ENCODE measurements at places on chromosomes 2 and 18. TPM values are rescaled to one million over a fixed set of nuclear protein-coding genes. Genes with fewer than 3 reads are reported as not detected.

- no peak for DNase-seq
Observed at GRCh38 chr18:63559567-63560491, 17.7 kb downstream of the SERPINB12 start.

DNA sequence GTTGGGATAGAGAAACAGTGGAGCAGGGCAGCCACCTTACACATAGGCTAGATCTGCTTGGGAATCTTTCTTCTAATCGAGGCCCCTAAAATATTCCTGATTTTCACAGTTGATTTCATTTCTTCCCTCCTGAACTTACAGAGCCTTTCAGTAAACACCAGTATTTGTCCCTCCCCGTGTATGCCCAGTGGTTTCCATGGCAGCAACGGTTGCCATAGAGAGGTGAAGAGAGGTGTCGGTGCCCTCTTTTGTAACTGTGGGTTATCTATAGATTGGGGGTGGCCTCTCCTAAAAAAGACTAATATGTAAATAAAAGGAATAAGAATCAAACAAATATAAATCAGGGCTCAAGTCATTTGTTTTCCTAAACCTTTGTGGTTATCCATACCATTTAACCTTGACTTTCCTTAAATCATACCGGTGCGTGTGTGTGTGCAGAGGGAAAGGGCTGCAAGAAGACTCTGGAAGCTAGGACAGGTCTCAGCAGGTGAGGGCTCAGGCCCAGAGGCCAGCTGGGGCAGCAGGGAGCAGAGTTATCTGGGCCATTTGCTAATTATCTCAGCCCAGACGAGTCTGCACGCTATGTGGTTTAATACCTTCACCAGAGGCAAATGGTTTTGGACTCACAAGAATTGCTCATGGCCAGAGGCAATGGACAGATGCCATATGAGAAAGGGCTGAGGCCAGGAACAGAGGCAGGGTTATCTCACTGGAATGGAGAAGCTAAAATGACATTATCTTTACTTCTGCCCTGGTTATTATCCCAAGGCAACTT lies 35.5 kb downstream of the LIPG start:
- no peak for DNase-seq

GRCh38 chr2:160429248-160430000 lies 64.2 kb downstream of the RBMS1 start:
- DNase-seq = no peak

DNA sequence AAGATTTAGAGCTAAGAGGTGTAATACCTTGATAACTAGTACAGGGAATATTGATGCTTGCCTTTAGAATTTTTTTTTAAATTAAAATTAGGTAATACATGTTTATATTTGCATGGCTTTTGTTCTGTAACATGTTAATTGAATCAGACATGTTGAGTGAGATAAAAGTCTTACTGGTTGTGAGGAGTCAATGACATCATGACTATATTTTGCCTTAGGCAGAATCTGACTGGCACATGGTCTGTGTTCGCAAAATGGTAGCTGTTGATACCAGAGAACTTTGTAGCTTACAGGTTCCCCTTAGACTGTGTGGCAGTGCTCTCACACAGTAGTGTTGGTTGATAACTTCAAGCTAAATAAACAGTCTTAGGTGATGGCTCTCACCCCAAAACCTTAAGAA lies 199.7 kb downstream of the PTPRM start:
- DNase-seq = no peak

DNA sequence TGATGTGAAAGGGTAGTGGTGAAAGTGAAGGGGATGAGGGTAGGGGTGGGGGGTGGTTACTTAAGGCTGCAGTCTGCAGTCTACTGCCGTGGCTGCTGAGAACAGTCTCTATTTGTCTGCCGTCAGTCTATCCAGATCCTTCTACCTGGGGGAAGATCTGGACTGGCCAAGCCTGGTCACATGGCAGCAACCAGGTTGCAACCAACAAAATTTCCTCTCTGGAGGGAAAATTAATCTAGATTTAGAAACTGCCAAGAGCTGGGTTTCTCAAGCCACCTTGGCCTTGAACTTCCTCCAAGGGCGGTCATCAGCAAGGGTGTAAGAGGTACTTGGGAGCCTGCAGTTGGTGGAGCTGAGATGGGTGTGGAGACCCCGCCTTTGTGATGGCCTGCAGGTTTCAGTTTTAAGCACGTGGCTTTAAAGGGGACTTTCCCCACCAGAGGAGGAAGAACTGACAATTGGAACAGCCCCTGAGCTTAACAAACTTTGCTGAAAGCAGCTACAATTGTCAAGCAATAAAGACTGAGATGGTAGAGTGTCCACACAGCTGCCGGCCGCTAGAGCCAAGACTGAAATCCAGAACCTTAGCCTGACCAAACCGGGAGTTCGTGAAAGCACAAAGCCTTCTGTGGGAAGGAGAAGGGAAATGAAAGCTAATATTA lies 31.4 kb upstream of the KCMF1 start:
- DNase-seq = no peak

DNA sequence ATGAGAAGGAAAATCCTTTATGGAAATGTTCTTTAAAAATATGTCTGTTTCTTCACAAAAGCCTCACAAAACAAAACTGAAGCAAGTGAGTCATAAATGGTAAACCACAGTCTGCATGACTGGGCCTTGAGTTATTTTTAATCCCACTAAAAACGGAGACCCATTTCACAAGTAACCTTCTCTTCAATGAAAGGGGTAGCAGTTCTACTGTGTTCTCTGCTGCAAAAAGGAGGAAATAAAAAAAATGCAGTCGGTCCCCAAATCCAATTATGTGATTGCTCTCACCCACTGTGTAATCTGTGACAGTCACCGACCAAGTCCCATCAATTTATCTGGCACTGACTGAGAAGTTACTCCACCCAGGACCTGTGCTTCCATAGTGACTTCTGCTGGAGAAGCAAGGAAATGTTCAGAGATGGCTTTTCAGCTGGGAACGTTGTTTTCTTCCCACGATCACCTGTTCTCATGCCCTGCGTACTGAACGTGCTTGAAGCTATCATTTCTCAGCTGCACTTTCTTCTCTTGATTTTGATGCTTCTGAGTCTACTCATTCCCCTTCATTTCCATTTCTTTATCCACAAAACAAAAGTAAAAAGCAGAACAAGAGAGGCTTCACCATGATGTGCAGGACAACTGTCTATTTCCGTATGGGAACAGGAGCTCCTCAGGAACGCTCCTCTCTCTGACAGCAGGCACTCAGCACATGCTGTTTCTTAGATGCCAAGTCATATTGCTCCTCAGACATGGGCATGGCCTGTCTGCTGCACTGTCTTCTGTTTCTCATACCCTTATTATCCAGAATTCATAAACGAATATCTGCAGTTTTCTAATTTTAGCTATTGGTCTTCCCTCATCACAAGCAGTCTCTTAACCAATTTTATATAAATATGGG lies 80.0 kb upstream of the TMEM200C start:
- DNase-seq = no peak

- no peak for DNase-seq
Observed at GRCh38 chr18:54946149-54946581, 13.1 kb downstream of the CCDC68 start.

DNA sequence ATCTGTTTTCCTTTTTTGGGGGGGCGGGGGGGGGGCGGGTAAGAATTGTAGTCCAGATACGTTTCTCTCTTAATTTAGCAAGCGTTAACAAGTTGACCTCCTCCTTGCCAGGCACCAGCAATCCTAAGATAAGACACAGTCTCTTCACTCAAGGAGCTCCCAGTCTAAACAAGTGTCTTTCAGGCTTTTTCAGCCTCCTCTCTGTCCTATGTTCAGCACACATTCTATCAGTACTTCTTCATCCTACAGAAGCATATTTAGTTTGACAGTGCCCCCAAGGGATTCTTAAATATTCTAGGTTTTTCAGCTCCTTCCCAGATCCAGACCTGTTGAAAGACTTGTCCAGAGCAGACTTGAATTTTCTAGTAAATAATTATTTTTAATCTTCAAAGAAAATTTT lies 2.7 kb downstream of the PPP1CB start:
- DNase-seq = no peak

DNA sequence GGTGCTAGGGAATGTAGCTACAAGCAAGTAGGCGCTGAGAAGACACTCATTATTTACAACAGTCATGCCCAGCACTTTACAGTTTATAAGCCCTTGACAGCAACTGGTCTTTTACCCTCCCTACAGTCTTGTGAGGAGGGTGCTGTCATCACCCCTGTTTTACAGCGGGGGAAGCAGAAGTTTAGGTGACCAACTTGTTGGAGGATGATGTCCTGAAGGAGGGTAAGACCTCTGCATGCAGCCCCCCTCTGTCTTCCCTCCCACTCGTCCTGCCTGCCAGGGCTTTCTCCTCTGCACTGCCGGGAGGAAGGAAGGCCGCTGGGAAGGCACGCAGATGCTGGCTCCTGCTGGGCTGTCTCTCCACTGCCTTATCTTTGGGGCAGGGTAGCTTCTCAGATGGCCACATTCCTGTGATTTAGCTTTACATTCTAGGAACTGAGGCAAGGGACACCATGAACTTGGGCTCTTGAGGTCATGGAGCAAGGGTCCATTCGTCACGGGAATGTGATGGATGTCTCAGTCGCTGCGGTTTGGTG lies 972 bp downstream of the IL1R1 start:
- DNase-seq = no peak

GRCh38 chr2:215772003-215772402 lies 241.3 kb downstream of the MREG start:
- no peak for DNase-seq

GRCh38 chr2:181312515-181312927 lies 144.7 kb upstream of the ITGA4 start:
- no peak for DNase-seq

DNA sequence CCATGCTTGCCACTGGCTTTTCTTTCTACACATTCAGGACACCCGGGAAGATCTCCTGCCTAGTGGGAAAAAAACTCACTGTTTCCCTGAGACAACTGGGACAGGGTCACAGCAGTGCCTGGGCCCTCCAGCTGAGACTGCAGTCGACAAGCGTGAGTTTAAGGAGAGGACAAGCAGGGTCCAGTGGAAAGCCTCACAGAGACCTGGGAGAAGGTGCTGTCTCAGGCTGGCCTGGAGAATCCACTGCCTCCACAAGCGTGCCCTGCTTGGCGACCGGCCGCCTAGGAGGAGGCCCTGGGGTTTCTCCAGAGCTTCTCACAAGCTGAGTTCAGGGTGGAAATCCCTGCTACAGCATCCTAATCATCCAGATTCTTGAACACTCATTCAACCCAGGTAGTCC lies 519.6 kb upstream of the RAB6C start:
- no peak for DNase-seq

DNA sequence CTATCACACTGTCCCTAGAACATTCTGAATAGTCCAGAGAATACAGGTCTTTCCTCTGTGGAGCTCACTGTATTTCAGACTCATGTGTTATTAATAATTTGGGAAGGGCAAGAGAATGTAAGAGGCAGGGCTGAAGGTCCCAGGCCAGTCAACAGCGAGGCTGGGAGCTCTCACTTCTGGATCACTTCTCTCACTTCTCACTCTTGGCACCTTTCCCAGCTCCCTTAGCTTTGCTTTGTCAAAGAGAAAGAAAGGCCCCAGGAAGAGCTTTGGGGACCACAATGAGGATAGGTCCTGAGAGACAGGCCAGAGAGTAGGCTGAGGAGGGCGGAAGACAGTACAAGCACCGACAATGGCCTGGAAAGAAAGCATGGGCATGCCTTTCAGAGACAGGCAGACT lies 11.2 kb downstream of the EFR3B start:
- no peak for DNase-seq

GRCh38 chr2:94880507-94880906 lies 9.3 kb downstream of the TEKT4 start:
- no peak for DNase-seq

GRCh38 chr2:28403370-28403956 lies 10.8 kb downstream of the FOSL2 start:
- DNase-seq = no peak

GRCh38 chr2:154549869-154550268 lies 148.6 kb upstream of the KCNJ3 start:
- DNase-seq = no peak

DNA sequence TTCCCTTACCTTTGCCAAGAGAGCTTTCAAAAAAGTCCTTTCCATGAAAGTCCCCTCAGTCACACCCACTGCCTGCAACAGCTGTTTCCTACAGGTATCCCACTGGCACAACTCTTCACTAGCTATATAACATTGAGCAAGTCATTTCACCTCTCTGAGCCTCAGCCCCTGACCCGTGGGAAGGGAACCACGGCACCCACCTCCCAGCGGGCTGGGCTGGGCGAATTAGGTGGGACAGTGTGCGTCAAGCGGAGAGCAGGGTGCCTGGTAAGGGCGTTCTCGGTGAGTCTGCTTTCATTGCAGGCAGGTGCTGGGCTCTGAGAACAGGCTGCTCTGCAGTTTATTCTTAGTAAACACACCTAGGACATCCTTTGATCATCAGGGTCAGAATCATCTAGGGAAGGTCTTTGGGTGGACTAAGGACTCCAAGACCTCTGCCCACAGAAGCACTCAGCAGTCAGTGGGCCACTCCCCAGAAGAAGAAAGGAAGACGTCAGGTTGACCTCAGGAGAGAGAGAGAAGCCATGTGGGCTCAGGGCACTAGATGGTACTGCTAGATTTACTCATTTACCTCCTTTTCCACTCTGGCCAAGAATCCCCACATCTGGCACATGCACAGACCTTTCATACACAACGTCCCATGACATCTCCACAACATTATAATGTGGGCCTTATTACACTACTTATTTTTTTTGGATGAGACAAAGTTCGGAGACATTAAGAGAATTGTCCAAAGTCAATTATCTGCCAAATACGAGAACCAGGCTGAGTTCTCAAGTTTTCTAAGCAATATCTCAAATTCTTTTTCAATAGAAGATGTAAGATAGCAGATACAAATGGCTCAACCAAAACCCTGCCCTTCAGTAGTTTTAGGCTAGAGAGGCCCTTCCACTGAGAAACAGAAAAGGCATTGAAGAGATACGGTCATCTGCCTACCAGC lies 79.9 kb downstream of the GALNT14 start:
- DNase-seq = no peak

GRCh38 chr2:57885742-57886141 lies 160.9 kb upstream of the VRK2 start:
- no peak for DNase-seq

DNA sequence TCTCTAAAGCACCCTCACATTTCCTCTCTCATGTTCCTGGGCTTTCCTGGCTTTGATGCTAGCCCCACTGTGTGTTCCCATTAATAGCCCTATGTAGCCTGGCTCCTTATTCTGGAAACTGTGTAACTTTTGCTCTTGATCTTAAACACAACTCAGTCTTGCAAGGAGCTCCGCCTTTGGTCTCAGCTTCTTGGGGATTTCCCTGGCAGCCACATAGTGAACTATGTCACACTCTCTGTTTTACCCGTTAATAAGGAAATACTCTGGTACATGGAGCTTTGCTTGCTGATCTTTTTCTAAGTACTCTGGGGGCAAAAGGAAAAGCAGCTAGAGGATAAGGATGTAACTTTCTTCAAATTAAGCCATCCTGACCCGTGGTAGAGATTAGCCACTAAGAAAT lies 259.3 kb downstream of the NEDD4L start:
- no peak for DNase-seq

CRYGD gene
- not detected for total RNA-seq

KLHL41 gene
- 0.55 TPM for total RNA-seq

KCTD1 gene
- 5.9 TPM for total RNA-seq

ASB18 gene
- total RNA-seq = not detected

GCKR gene
- total RNA-seq = 4.2 TPM

IL1A gene
- total RNA-seq = not detected

RALB gene
- total RNA-seq = 50.8 TPM

MBOAT2 gene
- total RNA-seq = 5.5 TPM

QPCT gene
- total RNA-seq = 5.6 TPM

SLC14A1 gene
- total RNA-seq = 1.2 TPM

FSHR gene
- total RNA-seq = not detected

Measured in mesenteric fat pad (tissue), 1 donor.